ENCODE measurements at places on chromosomes 11 and 22.

DNA sequence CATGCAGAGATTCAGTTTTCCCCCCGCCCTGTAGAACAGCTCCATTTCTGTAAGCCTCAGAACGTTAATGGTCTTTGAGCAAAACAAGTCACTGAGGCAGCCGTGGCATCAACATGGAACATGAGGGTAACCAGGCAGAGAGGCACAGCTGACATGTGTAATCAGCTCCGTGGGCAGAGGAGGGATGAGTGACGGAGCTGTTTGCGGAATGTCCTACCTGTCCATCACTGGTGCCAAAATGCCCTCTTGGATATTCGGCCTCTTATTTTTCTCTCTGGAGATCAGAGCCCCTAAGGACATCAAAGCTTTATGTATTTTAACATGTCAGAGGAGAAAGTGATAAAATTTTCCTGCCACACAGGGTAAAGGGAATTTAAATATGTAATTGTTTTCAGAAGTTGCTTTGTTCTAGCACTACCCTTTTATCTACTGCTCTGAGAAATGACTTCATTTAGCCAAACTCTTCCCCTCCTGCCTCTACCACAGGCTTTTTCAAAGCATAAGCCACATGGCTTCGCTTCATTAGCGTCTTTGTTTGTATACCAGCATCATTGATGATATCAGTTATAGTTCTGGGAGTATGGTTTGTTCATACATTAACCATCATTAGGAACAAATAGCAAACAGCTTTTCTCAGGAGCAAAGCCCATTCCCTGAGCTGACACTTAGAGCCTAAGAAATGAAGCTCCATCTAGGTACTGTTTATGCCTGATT is 32.9 kb downstream of the C11orf71 start:
- no peak for DNase-seq

DNA sequence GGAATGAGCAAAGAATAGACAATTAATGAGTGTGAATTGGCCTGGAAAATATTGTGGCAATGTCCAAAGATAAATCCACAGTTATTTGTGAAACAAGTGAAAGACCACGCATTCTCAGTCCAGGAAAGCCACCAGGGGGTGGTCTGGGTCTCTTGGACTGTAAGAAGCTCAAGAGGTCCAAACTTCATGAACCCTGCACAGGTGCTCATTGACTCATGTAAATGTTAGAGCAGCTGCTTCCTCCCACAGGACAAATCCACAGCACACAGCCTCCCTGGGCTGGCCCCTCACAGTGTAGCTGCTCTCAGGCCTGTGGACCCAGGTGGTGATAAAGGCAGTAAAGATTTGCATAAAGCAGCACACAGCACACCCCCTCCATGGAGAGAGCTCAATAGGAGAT is 114.0 kb downstream of the ZNF280B start:
- DNase-seq = peak; percentile 24

- DNase-seq = no peak
These were observed 86.0 kb upstream of the TP53I11 start for GRCh38 chr11:45036733-45037132.

- no peak for DNase-seq
These were observed 33.0 kb downstream of the FAM168A start for GRCh38 chr11:73564903-73565302.

DNA sequence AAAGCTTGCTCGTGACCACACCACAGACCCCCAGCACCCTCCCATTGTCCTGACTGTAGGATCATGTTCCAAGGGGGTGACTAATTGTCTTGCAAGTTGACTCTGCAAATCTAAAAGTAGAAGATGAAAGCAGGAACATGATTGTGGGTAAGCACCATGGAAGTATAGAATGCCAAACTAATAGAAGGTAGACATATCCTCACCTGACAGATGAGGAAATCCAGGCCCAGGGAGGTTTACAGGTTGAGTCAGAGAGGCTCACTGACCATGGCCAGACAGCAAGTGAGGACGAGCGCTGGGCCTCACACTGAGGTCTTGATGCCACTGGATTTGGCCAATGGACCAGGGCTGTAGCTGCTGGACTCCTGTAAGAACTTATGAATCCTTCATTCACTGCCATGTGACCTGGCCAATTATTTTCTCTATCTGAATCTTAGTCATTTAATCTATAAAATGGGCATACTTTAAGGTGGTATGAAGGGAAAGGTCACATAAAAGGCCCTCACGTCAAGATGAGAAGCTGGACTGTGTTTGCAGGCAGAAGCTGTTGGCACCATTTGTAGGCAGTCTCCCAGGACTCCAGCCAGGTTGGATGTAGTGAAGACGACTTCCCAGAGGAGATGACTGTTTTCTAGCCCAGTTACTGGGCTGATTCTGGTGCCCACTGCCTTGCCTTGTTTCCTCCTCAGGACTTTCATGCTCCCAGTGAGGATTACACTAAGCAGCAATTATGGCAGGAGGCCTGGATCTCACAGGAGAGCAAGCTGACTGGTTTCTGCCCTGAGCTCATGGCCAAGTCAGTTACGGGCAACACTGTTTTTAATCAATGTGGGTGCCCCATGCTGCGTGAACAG is 54.6 kb downstream of the GAB4 start:
- DNase-seq = no peak

DNA sequence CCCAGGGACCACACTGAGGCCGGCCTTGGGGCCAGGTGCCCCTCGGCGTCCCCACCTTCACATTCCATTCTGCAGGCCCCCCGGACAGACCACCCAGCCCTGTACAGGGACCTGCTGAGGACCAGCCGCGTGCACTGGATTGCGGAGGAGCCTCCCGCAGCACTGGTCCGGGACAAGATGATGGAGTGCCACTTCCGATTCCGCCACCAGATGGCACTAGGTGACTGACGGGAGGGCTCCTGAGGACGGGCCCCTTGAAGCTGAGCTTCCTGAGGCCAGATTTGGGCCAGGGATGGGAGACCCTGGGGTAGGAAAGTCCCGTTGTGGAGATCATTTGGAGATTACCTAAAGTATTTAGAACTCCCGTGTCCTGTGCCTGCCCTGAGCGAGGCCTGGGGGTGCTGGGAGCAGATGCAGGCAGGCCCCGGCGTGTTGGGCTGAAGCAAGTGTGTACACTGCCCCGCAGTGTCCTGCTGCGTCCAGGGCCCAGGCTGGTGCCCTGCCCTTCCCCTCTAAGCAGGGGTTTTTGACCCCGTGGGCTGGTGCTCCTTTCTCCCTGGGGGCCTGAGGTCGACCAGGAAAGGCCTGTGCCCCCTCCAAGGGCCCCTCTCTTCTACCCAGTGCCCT is 20.0 kb downstream of the TRMU start:
- peak; percentile 72 for DNase-seq

Measured in left lobe of liver (tissue), 2 donors.